ENCODE measurements at places on chromosomes 16 and 17. TPM values are rescaled to one million over a fixed set of nuclear protein-coding genes. Genes with fewer than 3 reads are reported as not detected.

GRCh38 chr17:31392856-31393748 lies 1.6 kb downstream of the RAB11FIP4 start:
- DNase-seq, result peak; percentile 87

CACNG1 gene
- not detected for total RNA-seq

DNA sequence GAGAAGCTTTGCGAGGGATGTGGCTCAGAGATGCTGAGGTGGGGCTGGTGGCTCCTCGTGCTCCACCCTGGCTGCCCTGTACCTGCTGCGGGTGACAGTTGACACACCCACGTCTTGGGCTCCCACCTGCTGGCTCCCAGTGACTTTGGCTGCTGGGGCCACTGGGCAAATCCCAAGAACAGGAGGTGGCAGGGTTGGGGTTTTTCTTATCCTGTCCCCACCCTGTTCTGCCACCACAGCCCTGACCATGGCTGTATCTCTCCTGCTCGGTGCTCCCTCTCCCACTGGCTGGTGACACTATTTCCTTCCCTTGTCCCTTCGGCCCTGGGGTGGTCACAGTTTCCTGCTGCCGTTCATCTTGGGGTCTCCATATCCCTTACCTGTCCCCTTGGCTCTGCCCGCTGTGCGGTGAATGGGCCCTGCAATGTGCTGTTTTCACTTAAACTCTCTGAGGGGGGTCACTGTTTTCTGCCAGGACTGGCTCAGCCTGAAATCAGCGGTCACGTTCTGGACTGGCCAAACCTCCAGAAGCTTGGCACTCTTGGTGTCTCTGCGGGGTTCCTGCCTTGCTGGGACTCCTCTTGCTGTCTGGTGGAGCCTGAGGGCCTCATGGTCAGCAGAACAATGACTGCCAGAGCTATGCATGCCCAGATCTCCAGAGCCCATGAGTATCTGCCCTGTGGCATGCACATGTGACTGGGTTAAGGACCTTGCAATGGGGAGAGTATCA lies 144.2 kb downstream of the IRF8 start:
- DNase-seq, result no peak

- no peak for DNase-seq
These were observed 85.6 kb downstream of the SOX9 start for GRCh38 chr17:72206376-72206775.

DNA sequence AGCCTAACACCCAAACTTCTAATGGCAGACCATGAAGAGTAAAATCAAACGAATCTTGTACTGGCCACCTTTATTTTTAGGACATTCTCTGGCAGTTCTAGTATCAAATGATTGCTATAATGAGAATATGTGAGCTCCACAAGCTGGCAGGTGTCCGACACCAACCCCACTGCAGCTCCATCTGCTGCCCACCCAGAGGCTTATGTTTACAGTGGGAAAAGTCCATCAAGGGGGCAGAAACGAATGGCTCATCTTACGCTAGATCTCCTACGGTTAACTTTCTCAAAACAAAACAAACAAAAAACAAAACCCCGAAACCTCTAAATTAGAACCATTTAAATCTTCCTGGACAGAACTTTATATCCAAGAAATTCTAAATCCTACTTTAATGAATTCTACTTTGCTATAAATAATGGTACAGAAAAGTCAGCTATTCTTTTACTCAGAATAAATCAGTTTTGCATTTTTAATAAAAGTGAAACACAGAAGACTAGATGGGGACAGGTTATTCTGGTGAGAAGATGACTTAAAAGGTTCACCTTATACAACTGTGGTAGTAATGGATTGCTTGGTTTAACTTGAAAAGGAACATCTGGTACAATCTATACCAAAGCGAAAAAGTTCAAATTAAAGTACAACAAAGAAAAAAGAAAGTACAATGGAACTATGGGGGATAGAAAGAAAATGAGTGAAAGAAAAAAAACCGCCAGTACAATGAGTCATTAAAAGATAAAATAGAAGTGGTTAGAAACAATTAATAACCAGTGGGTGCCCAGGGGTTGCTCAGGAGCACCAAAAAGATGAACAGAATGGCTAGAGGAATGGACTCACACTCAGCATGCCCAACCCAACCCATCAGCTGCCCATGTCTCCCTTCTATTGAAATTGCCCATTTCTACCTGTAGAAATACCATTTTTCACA lies 40.2 kb downstream of the GRB2 start:
- no peak for DNase-seq

MT1E gene
- 410 TPM for total RNA-seq

DNA sequence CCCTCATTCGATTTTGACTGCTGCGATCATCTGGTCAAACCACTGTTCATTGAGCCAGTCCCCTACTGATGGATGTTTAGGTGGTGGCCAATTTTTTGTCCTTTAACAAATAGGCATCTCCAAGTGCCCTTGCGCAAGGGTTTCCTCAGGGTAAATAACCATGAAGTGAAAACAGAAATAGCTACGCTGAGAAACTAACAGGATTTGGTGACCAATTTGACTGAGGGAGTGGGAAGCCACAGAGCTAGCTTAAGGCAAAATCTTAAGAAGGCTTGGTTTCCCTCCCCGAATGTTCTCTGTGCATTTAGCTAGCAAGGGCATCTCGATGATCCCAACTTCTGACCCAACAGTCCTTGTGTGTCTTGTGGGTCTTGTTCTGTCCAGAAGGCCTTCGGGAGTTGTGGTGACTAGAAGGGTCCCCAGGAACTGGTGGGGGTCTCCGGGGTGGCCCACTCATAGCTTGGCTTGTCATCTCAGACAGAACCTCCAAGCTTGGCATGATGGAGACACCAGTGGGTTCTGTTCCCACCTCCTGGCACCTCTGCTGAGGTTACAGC lies 117.2 kb downstream of the SOCS1 start:
- peak; percentile 26 for DNase-seq

TBC1D3D gene
- total RNA-seq, result not detected

MAPT gene
- 23.5 TPM for total RNA-seq

DNA sequence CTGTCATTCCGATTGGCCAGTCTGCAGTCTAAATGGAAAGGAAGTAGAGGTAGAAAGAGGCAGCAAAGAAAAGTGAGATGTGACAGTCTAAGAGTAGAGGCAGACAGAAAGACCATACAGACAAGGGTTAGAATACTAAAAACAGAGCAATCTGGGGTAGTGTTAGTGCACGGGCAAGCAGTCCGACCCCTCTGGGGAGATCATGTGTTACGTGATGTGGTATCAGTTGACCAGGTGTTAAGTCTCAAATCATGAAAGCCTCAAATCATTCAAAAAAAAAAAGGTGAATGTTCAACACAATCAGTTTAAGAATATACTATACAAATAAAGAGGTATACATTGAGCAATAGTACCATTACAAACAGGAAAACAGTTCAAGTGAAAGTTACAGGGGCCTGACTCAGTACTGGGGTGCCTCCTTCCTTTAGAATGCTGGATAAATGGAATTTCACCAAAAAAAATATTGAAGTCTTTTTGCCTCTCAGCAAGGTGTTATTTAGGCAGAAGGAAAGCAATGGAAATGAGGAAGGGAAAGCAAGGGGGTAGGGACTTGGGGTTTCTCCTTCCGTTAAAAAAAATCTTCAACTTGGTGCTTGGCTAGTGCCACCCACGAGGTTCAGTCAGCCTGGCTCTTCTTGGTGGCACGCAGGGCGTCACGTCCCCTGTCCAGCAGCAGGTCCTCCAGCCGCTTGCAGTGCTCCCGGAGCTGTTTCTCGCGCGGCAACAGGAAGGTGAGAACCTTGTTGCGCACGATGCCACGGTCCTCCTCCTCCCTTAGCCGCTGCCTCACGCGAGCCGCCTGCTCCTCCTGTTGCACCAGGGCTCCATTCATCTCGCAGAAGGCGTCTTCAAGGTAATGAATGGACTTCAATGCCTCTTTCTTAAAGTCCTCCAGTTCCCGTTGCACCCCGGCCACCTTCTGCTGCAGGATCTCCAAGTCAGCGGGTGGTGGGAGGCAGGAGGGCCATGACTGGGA lies 616 bp downstream of the CCDC182 start:
- no peak for DNase-seq

GRCh38 chr16:53257001-53257400 lies 177.3 kb upstream of the RBL2 start:
- DNase-seq, result no peak

ST6GALNAC2 gene
- 5.5 TPM for total RNA-seq

GRCh38 chr17:40671282-40671681 lies 6.3 kb upstream of the KRT222 start:
- no peak for DNase-seq

DNA sequence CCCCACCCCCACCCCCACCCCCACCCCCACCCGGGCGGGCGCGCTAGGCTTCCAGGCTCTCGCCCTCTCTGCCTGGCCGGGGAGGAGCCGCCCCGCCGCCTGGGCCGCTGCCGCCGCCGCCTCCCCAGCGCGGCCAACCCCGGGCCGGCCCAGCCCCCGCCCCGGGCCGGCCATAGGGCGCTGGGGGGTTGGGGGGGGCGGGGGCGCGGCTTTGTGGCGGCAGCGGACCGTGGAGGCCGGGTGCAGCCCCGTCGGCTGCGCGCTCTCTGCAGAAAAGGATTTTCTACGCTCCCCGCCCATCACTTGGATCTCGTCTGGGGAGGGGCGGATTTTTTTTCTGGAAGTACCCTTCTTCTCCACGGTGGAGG lies 230.9 kb downstream of the MRTFB start:
- DNase-seq, result no peak

TNFRSF13B gene
- not detected for total RNA-seq

- no peak for DNase-seq
These were observed 17.7 kb upstream of the TOM1L1 start for GRCh38 chr17:54882950-54883349.

DNA sequence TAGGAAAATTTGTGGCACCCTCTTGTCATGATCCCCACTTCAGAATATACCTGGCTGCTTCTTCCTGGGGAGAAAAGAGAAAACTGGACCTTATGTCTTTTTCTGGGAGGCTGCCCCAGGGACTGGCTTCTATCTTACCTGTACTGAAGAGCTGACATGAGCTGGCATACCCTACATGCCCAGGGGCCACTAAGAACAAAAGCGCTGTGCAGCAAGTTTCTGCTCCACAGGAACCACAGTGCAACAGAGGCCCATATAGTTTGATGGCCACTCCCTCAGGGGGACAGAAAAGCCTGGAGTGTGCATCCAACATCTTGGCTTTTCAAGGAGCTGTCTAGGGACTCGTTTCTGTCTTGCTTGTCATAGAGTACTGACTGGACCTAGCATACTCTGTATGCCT lies 96.8 kb upstream of the NACA2 start:
- no peak for DNase-seq

DNA sequence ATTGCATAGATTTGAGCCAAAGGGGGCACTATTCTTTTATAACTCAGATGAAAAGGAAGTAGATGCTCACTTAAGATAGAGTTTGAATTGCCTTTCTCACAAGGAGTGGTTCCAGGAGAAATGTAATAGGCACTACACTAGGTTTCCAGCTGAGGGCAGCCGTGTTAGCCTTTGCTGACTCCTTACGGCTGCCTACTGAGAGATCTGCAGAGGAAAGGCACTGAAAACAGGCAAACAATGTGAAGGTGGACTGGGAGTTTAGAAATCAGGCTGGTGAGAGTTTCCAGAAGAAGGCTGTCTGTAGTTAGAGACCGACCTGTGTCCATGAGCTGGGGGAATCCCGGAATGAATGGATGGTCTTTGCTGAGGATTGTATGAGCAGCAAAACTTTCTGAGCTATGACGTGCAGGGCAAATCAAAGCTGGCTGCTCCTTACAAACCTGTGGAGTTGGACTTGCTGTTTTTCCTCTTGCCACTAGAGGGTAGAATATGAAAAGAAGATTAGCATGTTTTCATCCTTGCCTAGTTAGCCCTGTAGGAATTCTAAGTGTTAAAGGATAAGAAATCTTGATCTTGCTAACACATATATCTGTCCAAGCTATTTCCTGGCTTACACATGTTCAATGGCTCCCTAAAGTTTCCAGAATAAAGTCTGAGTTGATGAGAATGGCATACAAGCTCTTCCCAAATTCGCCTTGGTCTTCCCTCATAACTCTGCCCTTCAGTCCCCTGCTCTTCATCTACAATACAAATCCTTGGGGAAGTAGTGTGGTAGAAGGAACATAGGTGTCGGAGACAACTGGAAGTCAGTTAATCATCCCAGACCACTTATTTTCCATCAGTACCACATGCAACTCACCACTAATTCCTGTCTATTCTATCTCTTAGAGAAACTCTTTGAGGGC lies 20.1 kb upstream of the TAOK1 start:
- DNase-seq, result no peak

Data from mesenteric fat pad (tissue), 1 donor.